CD4-positive, alpha-beta memory T cell (primary cell): ENCODE measurements at places on chromosomes 5 and 9. TPM values are rescaled to one million over a fixed set of nuclear protein-coding genes. Genes with fewer than 3 reads are reported as not detected.

GRCh38 chr9:129889941-129890717, 54.9 kb downstream of the USP20 start:
- DNase-seq = peak; percentile 71

CCDC69 gene
- 93.5 TPM for total RNA-seq

ANKDD1B gene
- 0.73 TPM for total RNA-seq

DNA sequence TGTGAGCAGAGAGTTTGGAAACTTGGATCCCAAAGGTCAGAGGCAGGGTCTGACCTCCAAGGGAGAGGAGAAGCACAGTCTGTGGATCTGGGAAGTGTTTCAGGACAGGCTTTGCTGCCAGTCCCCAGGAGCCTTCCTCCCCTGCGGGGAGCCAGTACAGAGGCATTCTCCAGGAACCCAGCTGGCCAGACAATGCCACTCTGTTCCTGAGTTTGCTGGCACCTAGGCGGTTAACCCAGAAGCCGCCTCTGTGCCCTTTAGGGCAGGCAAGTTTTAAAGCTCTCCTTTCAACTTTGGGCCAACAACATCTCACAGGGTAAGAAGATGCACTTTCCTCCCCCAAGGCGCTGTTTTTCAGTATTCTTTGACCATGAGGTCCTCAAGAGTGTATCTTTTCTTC, 37.0 kb upstream of the FGF1 start:
- no peak for DNase-seq

DNA sequence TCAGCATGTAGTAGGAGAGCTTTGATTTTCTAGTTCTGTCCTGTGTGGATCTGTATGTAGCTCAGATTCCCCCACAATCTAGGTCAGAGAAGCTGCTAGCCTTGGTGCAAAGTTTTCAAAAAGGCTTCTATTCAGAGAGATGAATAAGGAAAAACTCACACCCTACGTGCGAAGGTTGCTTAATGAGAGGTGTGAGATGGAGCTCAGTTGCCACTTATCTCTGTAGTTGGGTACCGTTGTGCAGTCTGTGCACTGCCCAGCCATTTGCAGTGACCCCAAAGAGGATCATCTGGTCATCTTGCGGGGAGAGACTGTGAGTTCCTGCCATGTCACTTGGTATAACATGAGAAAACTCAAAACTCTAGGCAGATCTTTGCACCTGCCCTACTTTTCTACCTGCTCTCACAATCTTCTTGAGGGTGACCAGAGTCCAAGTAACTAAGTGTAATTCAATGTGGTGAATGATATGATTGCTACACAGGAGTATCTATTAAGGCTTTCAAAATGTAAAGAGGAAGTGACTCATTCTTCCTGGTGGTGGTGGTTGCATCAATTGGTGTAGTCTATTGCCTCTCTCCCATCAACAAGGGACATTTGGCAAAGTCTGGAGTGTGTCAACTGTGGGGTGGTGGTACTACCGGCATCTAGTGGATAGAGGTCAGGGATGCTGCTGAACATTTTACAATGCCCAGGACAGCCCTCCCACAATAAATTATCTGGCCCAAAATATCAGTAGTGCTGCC, 65.2 kb downstream of the TMC1 start:
- DNase-seq = peak; percentile 29

DNA sequence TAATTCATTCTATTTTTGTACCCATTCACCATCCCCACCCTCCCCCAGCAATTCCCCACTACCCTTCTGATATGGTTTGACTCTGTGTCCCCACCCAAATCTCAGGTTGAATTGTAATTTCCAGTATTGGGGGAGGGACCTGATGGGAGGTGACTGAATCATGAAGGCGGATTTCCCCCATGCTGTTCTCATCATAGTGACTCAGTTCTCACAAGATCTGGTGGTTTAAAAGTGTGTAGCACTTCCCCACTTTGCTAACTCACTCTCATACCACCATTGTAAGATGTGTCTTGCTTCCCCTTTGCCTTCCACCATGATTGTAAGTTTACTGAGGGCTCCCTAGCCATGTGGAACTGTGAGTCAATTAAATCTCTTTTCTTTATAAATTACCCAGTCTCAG, 25.9 kb upstream of the TESK1 start:
- DNase-seq = no peak
